ENCODE measurements at places on chromosomes 7 and 10.

GRCh38 chr7:44376429-44377133 lies 51.2 kb upstream of the CAMK2B start:
- DNase-seq = no peak

DNA sequence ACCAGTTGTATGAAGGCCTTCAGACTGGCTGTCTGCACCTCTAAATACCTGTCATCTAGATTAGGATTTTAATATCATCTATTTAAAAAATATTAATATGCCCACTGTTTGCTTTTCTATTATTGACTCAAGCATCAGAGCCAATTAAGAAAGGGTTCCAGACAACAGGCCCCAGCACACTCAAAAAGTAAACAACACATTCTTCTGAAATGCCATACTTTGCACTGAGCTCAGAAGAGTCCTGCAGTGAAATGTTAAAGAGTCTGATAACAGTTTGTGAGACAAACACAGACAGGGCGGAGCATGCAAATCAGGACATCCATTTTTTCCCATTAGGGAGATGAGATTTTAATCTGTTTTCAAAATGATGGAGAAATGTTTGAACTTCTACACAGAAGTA lies 45.9 kb upstream of the KLF6 start:
- DNase-seq = no peak

DNA sequence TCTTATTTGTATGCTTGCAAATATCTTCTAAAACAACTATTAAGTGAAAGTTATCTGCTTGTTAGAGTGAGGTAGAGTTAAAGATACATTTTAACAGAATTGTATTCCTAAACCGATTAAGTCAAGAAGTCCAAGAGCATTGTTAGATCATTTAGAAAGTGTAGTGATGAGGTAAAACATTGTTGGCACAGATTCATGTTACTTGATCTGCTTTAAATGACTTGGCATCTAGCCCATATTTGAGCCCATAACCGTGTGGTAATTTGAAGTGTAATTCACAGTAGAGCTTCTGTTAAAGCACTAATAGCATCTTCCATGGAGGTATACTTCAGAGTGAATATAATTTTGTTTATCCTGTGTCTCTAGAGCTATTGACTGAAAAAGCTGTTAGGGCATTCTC lies 62.1 kb downstream of the PTEN start:
- no peak for DNase-seq

DNA sequence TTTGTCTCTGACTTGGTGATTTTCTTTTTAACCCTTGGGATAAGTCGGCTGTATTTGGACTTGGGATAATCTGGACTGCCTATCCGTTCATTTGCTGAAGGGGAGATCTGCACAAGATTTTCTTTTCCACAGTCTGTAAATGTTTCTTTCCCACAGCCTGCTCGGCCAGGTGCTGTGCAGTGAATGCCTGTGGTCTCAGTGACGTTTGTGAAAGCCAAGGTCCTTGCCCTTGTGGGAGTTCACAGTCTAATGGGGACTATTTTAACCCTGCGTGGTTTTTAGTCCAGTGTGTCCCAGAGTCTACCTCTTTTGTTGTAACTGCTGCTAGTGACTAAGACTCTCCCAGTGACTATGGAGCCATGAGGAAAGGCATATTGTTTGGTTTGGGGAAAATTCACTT lies 8.9 kb downstream of the PNLIP start:
- no peak for DNase-seq

- no peak for DNase-seq
These were observed 518.3 kb downstream of the PLXDC2 start for GRCh38 chr10:20334559-20334958.

Measured in HCT116 (cell line).